Esophagus squamous epithelium (tissue), 5 donors: ENCODE measurements at places on chromosomes 13 and 19.

DNA sequence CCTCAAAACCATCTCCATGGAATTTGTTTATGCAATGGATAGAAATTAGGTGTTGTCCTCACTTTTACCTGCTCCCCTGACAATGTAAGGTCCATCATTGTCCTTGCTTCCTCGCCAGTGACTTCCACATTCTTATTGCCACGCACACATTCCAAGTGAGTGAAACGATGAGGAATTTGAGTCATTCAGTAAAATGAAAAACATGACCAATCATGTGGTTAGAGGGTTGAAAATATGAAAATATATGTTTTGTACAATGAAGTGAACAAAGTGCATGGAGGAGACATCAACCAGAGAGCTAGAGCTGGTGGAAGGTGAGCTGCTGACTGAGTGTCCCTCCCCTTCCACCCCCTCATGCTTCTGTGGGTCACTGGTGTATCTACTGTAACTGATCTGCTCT lies 91.7 kb downstream of the ATP8A2 start:
- no peak for DNase-seq

DNA sequence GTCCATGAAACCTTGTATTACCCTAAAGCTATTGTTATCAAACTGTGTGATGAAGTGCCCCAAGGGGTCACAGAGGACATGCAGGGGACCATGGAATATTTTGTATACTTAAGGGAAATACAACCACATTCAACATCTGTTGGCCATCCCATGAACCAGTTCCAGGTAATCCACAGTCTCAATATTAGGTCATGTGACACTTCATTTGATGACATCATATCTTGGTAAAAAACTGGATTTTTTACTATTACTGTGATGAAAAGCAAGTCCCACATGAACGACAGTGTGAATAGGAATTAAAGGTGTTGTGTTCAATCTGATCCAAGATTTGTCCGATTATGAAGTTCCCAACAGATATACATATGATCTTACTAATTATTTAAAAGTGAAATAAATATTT lies 355.2 kb downstream of the IRS2 start:
- DNase-seq = no peak

DNA sequence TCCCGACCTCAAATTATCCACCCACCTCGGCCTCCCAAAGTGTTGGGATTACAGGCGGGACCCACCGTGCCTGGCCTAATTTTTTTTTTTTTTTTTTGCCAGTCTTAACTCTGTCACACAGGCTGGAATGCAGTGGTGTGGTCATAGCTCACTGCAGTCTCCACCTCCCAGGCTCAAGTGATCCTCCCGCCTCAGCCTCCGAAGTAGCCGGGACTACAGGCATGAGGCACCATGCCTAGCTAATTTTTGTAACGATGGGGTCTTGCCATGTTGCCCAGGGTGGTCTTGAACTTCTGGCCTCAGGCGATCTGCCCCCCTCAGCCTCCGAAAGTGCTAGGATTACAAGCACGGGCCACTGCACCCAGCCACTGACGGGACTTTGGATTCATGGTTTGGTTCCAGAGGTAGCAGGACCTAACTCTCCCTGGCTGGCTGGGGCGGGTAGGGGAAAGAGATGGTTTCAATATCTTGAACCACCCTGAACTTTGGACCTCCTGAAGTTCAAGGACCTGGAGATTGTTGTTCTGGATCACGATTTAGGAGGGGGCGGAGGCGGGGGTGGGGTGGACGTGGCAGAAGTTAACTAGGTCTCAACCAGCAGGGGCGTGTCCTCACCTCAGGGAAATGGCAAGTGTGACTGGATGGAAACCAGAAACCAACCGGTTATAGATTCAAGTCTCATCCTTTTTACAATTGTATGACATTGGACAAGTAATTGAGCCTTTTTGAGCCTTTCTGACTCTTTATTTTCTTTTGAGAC lies 40.8 kb downstream of the IER2 start:
- DNase-seq = no peak

DNA sequence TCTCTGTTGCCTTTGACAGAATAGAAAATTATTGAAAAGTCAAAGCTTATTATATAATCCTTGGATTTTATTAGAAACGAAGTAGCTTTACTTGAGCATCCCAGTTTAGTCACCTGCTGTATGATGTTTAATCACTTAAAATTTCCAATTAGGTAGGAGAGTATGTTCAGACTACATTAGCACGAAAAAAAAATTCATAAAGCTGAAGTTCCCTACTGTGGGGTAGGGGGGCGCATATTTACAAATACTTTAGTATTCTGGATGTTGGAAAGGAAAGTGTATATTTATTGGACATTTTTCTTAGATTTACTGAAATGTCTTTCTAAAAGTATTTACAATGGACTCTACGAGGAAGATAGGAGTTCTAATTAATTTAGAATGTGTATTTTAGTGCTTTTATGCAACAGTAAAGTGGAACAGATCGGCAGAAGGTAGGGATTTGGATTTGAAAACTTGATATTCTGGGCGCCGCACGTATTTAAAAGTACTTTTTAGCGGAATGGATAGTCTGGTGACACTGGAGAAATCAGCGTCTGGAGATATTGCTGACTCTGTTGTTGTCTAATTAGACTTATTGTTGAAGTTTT lies 1.9 kb downstream of the CDK8 start:
- DNase-seq = no peak

DNA sequence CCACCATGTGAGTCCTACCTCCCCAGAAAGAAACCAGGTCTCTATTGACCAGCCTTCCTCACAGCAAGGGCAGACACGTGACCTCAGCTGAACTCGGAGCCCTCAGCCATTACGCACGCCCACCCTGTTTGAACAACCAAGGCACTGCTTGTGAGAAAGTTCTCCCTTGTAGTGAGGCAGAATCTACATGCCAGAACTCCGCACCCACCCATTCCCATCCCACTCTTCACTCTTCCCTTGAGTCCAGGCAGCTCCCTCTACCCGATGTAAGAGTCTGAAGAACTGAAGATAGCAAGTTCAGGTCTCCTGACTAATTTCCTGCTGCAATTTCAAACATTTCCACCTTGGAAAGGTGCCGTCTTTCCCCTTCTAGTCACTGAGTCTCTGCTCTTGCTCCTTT lies 6.4 kb downstream of the NOVA2 start:
- no peak for DNase-seq

GRCh38 chr13:33879118-33879517 lies 61.2 kb downstream of the RFC3 start:
- no peak for DNase-seq

DNA sequence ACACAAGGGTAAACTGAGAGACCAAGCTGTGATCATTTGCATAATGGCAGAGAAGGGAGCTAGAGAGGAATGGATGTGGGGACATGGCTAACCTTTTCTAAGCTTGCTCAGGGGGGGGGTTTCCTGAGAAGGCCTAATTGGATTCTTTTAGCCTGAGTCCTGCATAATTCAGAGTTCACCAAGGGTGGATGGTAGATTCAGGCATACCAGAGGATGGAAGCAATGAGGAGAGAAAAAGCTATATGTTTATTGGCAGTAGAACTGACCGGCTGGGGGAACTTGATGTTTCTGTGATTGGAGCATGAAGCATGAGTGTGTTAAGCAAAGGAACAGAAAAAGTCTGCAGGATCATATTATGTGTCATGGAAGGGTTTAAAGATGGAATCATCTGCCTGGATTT lies 65.9 kb upstream of the KLF12 start:
- DNase-seq = no peak

- no peak for DNase-seq
Measured at GRCh38 chr13:34019870-34020269, 201.9 kb downstream of the RFC3 start.

GRCh38 chr13:91405240-91405639 lies 6.8 kb downstream of the GPC5 start:
- no peak for DNase-seq

GRCh38 chr13:76552041-76552772 lies 334.0 kb downstream of the KCTD12 start:
- DNase-seq = no peak

DNA sequence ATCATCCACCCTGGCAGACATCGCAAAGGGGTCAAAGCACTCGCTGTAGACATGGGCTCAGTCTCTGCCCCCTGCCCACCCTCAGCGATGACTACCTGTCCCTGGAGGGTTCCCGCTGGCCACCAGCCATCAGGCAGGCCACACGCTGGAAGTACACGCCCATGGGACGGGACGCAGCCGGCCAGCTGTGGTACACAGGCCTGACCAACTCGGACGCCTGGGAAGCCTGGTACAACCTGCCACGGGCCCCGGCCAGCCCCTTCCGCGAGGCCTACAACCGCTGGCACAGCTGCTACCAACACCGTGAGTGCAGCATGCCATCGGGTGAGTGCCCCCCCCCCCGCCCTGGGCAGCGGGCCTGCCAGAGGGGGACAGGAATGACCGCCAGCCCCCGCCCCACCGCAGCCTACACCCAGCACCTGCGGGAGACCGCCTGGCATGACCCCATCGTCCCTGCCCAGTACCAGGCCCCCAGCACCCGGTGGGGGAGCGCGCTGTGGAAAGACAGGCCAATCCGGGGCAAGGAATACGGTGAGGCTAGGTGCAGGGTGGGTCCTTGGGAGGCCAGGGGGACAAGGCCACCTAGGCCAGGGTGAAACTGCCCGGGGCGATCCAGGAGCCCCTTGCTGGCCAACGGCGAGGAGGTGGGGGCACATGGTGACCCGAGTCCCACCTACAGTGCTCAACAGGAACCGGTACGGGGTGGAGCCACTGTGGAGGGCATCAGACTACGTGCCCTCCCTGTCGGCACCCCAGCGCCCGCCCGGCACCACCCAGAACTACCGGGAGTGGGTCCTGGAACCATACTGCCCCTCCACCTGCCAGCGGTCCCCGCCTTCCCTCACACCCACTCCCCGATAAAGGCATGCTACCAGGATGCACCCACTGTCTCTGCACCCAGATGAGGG lies 4.4 kb downstream of the TEKTIP1 start:
- no peak for DNase-seq

DNA sequence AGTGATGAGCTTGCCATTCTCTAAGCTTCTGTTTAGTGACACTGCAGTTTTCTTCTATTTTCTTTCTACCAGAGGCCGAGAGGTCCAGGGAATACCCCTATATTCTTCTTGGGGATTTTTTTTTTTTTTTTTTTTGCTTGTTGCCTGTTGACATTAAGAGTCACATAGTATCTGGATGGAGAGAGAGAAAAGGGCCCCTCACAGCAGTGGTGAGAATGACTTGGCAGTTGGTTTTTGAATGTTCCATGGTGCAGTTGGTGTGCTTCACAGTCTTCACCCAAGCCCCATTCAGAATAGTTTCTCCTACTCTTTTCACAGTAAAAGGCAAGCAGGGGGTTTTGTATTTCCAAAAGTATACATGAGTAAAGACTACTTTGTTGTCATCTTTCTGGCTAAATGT lies 577.9 kb downstream of the LMO7 start:
- DNase-seq = no peak

- DNase-seq = no peak
Measured at GRCh38 chr19:397321-397720, 11.6 kb downstream of the C2CD4C start.

GRCh38 chr13:44932850-44933251 lies 56.4 kb downstream of the NUFIP1 start:
- no peak for DNase-seq

DNA sequence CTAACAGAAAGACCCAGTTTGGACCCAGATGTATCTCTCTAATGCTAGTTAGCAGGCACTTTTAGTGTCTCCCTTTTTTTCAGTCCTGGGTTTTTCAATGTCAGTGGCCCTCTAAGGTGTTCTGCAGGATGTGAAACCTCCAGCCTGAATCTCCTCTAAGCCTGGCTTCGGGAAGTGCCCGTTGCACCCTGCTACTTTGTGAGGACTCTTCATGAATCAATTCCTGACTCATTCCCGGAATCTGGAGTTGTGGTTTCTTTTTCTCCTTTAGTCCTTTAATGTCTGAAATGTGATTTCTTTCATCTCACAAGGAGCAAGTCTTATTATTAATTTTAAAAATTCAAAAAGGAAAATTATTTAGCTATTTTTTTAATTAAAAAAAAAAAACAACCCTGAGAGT lies 116.0 kb downstream of the ZNF536 start:
- no peak for DNase-seq

- DNase-seq = no peak
Measured at GRCh38 chr19:3842948-3843347, 25.9 kb downstream of the ZFR2 start.
